H1 (cell line): ENCODE measurements at places on chromosomes 3 and 15. TPM values are rescaled to one million over a fixed set of nuclear protein-coding genes. Genes with fewer than 3 reads are reported as not detected.

Gene CLRN1
- polyA plus RNA-seq: 0.17 and 0.20 TPM in 2 replicates

Gene ULK3
- polyA plus RNA-seq: 34.4 and 52.2 TPM in 2 replicates

DNA sequence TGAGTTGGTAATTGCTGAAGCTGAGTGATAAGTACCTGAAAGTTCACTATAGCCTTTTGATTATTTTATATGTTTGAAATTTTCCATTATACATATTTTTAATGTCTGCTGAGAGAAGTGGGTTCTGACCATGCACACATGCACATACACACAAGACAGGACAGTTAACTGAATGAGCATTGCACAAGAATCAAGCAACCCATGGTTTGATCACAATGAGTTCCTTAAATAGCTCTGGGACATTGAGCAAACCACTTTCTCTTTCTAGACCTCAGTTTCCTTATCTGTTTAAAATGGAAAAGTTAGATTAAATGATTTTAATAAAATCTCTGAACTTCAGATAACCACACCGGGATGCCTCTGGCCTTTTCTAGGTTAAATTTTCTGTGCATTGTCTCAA, 26.7 kb downstream of the SNTN start:
- no peak for DNase-seq
- H3K27me3 ChIP-seq: no peaks in the 10 kb centered on the region
- no peak overlapping the region for H3K4me3 ChIP-seq
- no peaks in the 10 kb centered on the region for H3K36me3 ChIP-seq
- H3K27ac ChIP-seq: no peak overlapping the region

DNA sequence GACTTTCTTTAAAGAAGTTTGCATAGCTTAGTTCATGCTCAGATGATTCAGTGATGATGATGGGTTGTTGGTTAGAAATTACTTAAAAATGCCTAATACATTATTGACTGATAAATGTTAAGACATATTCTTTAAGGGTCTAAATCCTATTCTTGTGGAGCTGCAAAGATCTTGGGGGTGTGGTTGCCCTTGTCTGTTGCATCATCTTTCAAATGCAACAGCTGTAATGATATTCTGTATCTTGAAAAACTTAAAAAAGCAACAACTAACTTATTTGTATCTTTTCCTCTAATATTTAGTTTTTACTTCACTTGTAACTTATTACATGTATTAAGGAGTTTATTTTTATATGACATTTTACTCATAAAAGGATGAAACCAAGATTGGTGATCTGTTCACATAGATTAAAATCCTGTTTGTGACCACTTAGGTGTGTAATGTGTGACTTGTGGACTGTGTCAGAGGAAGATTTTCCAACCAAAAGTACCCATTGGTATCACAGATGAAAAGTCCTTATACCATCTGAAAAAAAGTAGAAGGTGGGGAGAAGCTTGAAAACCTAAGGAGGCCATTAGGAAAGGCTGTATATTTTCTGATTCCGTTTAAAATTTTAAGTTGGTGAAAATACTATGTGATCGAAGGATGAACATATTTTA, 142.8 kb downstream of the IGF1R start:
- no peaks in the 10 kb centered on the region for H3K27me3 ChIP-seq
- H3K27ac ChIP-seq: no peak overlapping the region
- no peaks in the 10 kb centered on the region for H3K36me3 ChIP-seq

Gene IL5RA
- not detected in 2 replicates for polyA plus RNA-seq
